Pulmonary artery endothelial cell (primary cell): ENCODE measurements at places on chromosomes 12 and 14.

GRCh38 chr12:129635021-129635685, 268.7 kb downstream of the TMEM132D start:
- DNase-seq, result no peak

DNA sequence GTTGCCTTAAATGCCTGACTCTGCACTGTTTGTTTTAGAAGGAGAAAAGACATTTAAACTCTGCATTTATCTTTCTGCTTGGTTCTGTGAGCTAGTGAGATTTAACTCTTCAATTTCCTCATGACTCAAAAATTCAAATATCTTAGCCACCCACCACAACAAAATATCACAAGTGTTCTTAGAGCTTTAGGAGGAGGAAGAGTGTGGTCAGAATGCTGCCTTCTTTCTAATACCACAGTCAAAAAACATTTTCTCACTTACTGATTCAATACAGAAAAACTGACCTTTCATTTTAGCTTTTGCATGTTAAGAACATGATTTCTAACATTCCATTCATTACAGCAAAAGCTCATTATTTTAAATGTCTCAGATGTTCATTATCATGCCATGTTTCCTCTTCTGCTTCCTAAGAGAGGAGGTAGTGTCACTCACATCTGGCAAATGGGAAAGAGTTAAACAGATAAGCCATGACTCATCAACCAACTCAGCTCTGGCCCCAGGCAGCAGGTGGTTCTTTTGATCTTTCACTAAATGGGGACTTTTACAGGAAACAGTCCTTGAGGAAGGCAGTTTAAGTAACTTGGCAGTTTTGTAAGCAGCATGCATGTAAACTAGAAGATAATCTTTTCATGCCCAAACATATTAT, 56.4 kb upstream of the RNU6-8 start:
- DNase-seq, result peak; percentile 20

- DNase-seq, result no peak
Measured at GRCh38 chr12:92439420-92439805, 263.4 kb upstream of the PLEKHG7 start.

GRCh38 chr14:84937449-84937848, 592.5 kb upstream of the FLRT2 start:
- no peak for DNase-seq

- no peak for DNase-seq
Measured at GRCh38 chr14:52937869-52938268, 13.0 kb downstream of the FERMT2 start.

DNA sequence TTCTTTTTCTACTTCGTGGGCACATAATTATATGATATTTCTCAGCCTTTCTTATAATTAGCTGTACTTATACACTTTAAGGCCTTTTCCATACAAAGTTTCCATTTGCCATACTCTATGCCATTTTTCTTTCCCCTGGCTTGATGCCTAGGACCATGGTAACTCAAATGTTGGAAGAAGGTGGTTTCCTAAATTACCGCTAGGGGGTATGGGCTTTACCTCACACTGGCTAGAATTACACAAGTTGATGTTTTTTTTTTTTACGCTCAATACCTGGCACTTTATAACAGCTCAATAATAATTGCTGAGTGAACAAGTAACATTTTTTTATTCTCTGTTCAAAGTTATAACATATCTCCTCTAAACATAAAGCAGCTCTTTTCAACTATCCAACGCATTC, 306.8 kb upstream of the LRFN5 start:
- DNase-seq, result no peak

DNA sequence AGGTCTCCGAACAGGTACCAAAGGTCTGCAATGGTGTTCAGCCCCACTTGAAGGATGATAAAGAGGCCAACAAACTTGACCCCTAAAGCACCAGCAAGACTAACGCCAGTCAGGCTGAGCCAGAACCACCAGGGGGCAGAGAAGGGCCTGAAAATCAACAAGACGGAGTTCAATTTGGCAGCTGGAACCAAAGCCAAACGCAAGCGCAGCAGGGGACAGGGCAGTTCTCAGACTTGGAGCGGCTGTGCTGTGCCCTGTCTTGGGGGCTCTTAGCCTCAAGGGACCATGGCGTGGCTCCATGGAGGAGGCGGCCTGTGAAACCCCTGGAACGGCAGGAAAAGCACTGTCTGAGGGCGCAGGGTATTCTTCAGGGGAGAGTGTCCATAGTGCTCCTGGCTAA, 19.6 kb downstream of the POMT2 start:
- peak; percentile 54 for DNase-seq

DNA sequence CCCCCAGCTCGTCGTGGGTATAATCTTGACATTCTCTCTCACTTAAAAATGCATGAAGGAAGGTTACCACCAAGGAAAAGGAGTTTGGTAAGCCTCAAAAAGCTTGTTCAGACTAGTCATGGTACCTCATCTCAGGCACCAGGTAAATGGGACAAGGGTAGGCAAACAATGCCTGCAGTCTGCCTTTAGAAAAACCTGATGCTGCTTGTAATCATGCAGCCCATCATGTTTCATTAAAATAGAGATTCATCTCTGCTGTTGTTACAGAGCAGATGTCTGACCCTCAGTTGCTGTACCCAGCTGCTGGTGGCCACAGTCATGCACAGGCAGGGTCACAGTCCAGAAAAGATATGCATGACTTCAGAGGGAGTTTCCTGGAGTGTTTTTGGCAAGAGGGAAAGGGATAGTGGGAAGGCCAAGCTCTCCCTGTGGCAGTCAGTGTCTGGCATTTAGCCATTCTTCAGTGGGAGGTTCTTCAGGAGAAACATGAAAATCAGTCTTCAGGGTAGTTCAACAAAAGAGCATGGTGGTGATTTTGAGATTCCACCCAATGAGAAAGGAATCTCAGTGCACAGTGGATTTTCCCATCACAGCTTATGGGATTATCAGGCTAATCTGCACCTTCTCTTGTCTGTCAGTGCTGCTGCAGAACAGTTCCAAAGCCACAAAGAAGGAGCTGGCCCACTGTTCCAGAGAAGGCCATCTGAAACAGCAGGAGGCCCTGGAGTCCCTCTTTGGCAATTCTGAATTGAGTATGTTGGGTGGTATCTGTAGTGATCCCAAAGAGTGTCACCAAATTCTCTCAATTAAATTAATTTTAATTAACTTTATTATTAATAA, 202.7 kb upstream of the FRMD6 start:
- DNase-seq, result no peak

- DNase-seq, result no peak
Measured at GRCh38 chr14:69672356-69672755, 61.0 kb downstream of the SUSD6 start.

DNA sequence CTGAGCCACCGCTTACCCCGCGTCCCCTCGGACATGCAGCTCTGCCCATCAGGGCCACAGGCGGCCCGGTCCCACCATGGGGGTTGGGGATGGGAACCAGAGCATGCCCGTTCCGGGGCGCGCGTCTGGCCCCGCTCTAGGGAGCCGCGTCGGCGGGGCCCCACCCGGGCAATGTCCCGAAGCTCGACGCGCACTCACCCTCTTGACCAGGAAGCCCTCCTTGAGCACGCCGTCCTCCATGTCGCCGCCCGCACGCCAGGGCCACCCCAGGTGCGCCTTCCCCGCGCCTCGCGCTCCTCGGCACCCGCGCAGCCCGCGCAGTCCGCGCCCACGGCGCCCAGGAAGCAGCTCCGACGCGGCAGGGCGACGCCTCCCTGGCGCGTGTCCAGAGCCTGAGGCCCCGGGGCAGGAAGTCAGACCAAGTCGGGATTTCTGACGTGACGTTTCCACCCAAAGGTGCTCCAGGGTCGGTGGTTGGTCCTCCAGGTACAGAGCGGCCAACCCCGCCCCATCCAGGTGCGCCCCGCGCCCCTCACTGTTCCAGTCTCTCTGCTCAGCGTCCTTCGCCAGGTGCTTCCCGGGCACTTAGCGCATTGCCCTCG, at the start of gene PLEK2:
PLEK2 (minus strand) TSS at position 346 of the 602 bp plus-strand sequence; CDS start at position 240, 106 bp downstream.
- no peak for DNase-seq
